Cardiac fibroblast (primary cell): ENCODE measurements at places on chromosomes 6 and 20.

- no peak for DNase-seq
Measured at GRCh38 chr6:145071836-145072235, 663.5 kb downstream of the EPM2A start.

GRCh38 chr6:169097381-169097959 lies 156.2 kb downstream of the THBS2 start:
- peak; percentile 94 for DNase-seq

DNA sequence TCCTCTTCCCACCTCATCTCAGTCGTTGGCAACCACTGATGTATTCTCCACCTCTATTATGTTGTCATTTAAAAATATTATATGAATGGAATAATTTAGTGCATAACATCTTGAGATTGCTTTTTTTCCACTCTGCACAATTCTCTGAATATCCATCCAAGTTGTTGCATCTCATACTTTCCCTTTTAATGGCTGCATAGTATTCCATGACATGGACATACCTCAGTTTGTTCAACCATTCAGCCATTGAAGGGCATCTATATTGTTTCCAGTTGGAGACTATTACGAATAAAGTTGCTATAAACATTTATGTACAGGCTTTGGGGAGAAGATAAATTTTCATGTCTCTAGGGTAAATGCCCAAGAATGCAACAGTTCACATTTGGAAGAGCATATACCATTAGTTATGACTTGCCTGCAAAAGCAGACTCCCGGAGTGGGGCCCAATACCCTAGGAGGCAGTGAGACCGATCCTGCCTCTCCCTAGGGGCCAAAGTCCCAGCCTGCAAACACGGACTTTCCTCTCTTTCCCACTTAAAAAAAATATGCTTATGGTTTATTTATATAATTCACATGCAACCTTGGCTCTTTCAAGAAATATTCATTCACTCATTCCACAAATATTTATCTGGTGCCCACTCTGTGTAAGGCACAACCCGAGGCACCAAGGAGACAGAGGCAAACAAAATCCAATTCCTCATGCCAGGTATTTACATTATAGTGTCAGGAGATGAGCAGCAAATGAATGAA lies 227.0 kb upstream of the PMEPA1 start:
- DNase-seq, result no peak

- DNase-seq, result no peak
Measured at GRCh38 chr6:39903656-39904055, 30.6 kb downstream of the MOCS1 start.

GRCh38 chr6:34961574-34961973 lies 72.5 kb downstream of the ANKS1A start:
- DNase-seq, result no peak

- DNase-seq, result peak; percentile 38
Measured at GRCh38 chr6:48611332-48611731, 500.3 kb upstream of the PTCHD4 start.

GRCh38 chr6:165605182-165605875 lies 57.7 kb downstream of the PDE10A start:
- DNase-seq, result no peak

DNA sequence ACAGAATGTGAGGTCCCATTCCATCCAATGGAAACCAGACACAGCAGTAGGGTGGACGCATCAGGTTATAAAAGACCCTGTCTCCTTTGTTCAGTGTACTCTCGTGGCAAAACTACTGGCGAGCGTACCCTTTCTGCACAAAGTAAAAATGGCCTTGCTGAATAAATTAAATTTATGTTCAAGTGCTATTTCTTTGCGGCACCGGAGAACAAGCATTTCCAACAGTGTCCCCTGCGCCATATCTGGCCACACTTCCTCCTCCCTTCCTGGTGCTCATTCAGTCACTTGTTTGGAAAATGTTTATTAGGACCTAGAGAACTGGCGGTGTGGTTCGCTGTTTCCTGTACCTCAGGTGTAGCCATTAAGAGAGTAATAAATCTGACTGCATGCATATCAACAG lies 46.9 kb upstream of the DACT2 start:
- DNase-seq, result no peak

DNA sequence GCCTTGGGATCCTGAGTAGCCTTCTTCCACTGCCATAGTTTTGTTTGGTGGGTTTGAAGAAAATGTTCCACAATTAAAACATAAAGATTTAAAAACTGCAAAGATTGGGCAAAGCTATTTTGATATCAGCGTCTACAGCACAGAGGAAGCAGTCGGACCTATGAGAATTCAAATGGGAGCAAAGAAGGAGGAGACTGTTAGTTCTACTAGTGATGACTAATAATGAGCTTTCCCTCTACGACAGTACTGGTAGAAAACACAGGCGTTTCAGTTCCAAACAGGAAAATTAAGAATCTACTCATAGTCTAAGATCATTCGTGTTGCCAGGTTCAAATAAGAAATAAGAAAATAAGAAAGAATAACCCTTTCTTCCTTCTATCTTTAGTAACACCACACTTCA lies 121.2 kb downstream of the INSM1 start:
- no peak for DNase-seq

- peak; percentile 90 for DNase-seq
Measured at GRCh38 chr6:145044641-145045246, 690.6 kb downstream of the EPM2A start.

DNA sequence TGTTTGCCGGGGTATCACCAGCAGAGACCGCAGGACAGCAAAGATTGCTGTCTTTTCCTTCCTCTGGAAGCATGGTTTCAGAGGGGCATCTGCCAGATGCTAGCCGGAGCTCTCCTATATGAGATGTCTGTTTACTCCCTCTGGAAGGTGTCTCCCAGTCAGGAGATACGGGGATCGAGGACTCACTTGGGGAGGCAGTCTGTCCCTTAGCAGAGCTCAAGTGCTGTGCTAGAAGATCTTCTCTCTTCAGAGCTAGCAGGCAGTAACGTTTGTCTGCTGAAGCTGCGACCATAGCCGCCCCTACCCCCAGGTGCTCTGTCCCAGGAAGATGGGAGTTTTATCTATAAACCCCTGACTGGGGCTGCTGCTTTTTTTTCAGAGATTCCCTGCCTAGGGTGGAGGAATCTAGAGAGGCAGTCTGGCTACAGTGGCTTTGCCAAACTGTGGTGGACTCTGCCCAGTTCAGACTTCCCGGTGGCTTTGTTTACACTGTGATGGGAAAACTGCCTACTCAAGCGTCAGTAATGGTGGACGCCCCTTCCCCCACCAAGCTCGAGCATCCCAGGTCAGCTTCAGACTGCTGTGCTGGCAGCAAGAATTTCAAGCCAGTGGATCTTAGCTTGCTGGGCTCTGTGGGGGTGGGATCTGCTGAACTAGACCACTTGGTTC lies 133.0 kb upstream of the FLRT3 start:
- DNase-seq, result no peak

GRCh38 chr20:14956538-14956937 lies 619.1 kb upstream of the FLRT3 start:
- DNase-seq, result no peak

DNA sequence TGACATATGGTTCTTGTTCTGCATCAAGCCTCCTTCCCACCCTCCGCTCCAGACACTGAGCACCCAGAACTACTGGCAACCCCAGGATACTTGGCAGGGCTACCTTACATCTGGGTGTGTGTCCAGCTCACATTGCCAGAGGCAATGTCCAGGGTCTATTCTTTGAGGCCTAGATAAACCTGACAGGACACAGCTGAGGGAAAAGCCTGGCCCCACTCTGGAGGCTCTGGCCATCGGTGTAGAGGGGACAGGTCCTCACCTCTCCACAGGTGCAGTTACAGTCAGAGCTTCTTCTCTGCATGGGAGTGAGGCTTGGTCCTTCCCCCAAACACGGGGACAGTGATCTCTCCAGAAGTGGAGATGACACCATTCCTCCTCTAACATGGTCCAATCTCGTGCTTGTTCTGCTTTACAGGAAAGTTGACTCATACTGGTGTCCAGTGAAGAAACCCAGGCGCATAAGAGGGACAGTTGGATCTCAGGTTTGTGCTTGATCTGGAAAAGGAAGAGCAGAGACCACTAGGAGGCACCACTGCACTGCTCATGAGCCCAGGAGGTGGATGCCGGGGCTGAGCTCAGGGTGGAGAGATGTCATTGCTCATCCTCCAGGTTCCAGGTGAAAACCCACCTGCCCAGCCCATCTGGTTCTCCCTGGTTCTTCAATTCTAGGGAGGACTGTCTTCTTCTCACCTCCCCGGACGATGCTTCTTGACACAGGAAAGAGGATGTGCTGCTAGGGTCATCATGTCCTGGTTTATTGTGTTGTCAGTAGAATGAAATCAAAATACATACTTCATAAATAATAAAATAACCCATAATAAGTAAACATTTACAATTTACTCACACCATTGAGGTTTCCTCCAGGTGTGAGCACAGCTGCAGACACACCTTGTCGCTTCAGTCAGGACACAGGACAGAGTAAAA lies 14.7 kb downstream of the HLA-F start:
- peak; percentile 89 for DNase-seq

GRCh38 chr6:142624978-142625715 lies 319.8 kb downstream of the HIVEP2 start:
- no peak for DNase-seq

GRCh38 chr20:53718142-53719021 lies 124.7 kb upstream of the ZNF217 start:
- DNase-seq, result no peak

DNA sequence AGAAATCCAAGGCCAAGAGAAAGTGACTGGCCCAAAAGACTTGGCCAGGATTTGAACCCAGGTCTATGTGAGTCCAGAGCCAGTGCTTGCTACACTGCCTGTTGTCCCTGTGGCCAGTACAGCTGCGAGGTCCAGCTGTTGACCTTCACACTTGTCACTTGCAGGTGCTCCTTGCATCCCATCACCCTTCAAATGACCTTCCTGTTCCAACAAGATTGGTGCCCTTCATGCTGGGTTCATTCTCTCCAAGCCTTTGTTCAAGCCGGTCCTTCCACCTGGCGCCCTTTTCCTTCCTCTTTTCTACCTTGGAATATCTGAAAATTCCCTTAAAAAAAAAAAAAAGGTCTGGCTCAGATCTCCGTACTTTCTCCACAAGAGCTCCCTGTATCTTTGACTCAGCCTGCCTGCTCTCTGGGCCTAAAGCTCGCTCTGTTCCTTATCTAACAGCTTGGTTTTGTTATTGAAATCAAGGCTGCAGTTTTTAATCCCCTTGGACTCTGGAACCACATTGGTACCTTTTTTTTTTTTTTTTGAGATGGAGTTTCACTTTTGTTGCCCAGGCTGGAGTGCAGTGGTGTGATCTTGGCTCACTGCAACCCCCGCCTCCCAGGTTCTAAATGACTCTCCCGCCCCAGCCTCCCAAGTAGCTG lies 22.2 kb upstream of the MRPS18A start:
- DNase-seq, result peak; percentile 69

DNA sequence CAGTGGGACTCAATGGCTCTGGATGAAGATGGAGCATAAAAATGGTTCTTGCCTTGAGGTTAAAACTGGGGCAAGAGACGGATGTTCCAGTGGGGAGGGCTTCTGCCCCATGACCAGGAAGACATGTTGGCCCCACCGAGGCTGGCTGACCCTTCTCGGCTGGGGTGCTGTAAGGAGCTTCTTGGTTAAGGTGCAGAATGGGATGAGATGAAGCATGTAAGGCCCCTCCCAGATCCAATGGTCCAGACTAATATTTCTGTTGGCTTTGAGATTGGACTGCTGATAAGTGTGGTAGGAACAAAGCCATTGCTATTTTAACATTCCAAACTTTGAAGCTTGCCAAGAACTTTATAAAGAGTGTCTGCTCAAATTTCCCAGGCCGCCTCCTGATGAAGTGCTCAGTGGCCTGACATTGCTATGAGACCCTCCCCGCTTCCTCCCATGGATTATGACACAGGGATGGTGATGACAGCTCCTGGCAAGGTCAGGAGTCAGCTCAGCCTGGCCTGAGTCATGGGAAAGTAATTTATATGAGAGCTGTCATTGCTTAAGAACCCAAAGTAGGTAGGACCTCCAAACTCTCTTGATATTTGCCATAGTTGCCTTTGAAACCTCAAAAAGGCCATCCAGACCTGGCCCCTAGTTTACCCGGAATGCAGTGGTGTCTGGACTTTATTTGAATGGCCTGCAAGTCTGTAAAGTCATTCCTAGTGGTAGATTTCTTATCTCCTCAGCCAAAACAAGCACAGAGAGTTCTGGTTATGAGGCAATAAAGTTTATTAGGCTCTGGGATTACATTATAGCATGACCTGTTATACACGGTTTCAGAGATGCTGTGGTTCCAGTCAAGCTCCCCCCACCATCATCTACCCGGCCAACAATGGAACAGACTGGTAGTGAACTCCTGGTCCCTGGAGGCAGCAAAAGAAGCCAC lies 55.2 kb downstream of the TGM2 start:
- peak; percentile 98 for DNase-seq

DNA sequence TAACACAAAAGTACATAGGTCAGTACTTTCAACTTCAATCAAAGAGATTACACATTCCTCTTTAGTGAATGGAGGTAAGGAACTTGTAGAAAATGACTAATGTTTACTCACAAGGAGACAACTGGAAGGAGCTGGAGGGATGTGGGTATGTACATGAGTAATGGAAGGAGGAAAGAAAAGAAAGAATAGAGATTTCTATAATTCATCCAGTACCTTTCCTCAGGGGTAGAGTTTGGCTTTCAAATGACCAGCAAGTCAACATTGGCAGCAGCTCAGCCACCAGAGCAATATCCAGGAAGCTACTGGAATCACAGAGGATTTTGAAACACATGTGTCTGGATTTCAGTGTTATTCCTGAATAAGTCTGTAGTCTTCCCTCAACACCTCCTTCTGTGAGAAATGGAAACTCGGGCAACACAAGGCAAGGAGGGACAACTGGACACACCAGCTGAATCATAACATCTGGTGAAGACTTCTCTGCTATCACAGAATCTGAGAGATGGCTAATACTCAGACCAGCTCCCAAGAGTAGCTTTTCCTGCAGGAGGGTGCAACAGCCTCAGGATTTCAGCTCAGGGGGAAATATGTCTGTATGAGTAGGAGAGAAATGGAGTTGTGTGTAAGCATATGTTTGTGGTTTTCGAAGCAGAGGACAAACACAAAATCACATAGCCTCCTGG lies 98.8 kb downstream of the HAO1 start:
- DNase-seq, result peak; percentile 90

GRCh38 chr20:57558614-57559288 lies 2.2 kb upstream of the PCK1 start:
- no peak for DNase-seq

DNA sequence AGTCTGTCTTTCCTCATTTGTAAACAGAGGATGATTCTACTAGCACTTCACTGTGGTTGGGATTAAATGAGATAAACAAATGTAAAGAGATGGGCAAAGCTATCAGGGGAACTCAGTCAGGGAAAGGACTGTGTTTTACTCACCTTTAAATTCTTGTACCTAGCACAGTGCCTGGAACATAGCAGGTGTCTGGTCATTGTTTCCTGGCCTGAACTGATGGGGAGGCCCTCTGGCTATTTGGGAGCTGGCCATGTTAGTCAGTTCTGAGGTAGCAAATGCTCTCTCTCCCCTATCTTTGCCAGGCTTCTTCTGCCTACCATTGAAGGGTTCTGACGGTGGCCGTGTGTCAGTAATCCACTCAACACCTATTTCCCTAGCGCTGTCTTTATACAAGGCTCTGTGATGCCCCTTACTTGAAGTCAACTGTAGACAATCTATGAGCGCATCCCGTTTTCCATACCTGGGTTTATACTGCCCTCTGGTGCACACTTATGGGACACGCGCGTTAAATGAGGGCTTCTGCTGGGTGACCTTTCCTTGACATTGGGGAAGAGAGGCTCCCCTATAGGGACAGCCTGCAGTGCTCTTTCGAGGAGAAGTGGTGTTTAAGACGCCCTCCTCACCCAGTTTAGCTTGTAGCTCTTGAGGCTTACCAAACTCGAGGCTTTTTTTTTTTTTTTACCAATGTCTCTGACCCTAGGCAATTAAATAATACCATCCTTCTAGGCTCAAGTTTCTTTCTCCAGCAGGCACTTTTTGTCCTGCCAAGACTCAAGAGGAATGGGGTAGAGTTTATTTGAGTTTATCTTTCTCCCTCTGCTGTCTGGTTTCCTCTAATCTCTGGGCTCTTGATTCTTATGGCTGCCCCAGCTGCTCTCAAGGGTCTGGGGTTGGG lies 4.0 kb upstream of the SPATS1 start:
- DNase-seq, result peak; percentile 74
